ENCODE measurements at places on chromosomes 2 and 18. TPM values are rescaled to one million over a fixed set of nuclear protein-coding genes. Genes with fewer than 3 reads are reported as not detected.

- DNase-seq = no peak
Measured at GRCh38 chr2:241285596-241285995, 29.9 kb downstream of the HDLBP start.

DNA sequence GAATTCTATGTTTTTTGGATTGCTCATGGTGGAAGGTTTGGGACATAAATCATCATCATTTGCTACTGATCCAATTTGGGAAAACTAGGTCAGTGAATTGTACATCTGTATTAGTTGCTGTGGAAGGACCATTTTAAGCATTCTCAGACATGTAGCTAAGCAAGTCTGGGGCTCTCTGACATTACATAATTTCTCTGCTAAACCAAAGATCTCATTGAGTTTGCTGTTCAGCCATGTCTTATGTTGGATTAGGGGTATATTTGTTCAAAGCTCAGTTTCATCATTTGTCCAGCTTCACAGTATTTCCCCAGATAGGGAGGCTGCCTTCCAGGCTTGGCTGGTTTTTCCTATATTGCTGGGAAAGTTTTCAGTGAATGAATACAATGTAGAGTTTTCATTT, 399.7 kb downstream of the MTX2 start:
- DNase-seq = no peak

- DNase-seq = no peak
Measured at GRCh38 chr2:60476206-60476954, 77.1 kb downstream of the BCL11A start.

The MARCHF4 gene
- total RNA-seq = 0.12 TPM

The CABYR gene
- 1.2 TPM for total RNA-seq

The DSG1 gene
- not detected for total RNA-seq
